ACHN (cell line): ENCODE measurements at places on chromosomes 3 and 15.

- no peak for DNase-seq
Measured at GRCh38 chr15:98433346-98433745, 215.0 kb upstream of the IGF1R start.

DNA sequence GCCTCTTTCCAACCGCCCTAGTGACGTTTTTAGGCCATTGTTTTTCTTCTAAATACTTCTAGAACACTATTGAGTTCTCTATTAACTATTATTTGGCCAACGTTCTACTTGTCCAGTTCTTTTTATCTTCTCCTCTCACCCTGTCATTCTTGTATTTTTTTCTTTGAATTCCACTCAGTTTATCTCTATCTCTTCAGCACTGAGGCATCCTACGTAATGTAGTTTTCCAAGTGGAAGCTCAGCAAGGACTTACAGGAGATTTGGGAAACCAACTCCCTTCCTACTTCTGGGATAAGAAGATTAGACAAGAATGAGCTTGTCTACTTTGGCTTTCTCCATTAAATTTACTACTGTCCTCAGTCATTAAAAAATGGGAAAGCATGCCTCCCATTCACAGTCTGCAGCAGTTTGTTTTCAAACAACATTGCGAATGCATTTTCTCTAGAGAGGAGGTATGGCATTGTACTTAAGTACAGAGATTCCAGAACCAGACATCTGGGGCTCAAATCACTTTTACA lies 21.3 kb upstream of the NR2F2 start:
- no peak for DNase-seq

DNA sequence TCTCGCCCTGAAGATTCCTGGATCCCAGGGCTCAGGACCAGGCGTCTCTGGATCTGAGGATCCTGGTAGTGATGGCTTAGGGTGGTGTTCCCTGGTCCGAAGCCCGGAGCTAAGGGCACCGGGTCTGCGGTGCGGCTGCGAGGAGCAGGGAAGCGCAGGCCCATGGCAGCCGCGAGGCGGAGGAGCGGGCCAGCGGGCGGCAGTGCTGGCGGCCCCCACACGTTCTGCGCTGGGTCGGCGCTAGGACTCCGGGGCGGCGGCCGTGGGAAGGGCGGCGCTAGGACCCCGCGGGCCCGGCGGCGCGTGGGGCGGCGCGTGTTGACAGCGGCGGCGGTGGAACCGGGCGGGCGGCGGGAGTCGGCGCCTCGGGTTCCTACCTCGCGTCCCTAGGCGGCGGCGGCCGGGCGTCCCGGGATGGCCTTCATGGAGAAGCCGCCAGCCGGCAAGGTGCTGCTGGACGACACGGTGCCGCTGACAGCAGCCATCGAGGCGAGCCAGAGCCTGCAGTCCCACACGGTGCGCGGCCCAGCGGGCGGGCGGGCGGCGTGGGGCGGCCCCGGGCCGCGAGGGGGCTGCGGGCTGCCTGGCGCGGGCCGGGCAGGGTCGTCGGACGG lies at the start of gene PXK:
Gene PXK, plus strand, starts transcription at position 318 of the 614 bp plus-strand sequence. Its CDS starts 97 bp downstream, at position 415.
- peak; percentile 67 for DNase-seq

GRCh38 chr3:27883266-27883665 lies 161.1 kb upstream of the EOMES start:
- DNase-seq, result no peak

GRCh38 chr15:85044251-85044853 lies 62.7 kb downstream of the PDE8A start:
- DNase-seq, result peak; percentile 59

GRCh38 chr3:188052169-188053035 lies 101.6 kb upstream of the LPP start:
- no peak for DNase-seq
